ENCODE measurements at places on chromosomes 4 and X. TPM values are rescaled to one million over a fixed set of nuclear protein-coding genes. Genes with fewer than 3 reads are reported as not detected.

FAM9B gene
- polyA plus RNA-seq: not detected

TSPAN6 gene
- polyA plus RNA-seq: 98.3 TPM

ITGB1BP2 gene
- 0.15 TPM for polyA plus RNA-seq

PLXNB3 gene
- polyA plus RNA-seq: 5.7 TPM

RAB9B gene
- 1.6 TPM for polyA plus RNA-seq

MUC7 gene
- polyA plus RNA-seq: not detected

PNMA6E gene
- not detected for polyA plus RNA-seq

AGA gene
- polyA plus RNA-seq: 17.7 TPM

SMIM31 gene
- polyA plus RNA-seq: 0.51 TPM

NCAPG gene
- polyA plus RNA-seq: 4.7 TPM

SFRP2 gene
- polyA plus RNA-seq: 50.0 TPM

PCDH19 gene
- polyA plus RNA-seq: 1.8 TPM

PLXNA3 gene
- 23.2 TPM for polyA plus RNA-seq

DOK7 gene
- polyA plus RNA-seq: 1.1 TPM

ALAS2 gene
- not detected for polyA plus RNA-seq

CT47A7 gene
- polyA plus RNA-seq: not detected

TMEM150C gene
- polyA plus RNA-seq: 3.3 TPM

FAM3A gene
- polyA plus RNA-seq: 70.9 TPM

ELMOD2 gene
- polyA plus RNA-seq: 23.3 TPM

AKAP14 gene
- polyA plus RNA-seq: not detected

CXorf49 gene
- 10.1 TPM for polyA plus RNA-seq

SMIM10 gene
- 3.4 TPM for polyA plus RNA-seq
